Activated CD8-positive, alpha-beta T cell treated with anti-CD3 and anti-CD28 coated beads for 36 hours (primary cell): ENCODE measurements at places on chromosomes 3 and 15. TPM values are rescaled to one million over a fixed set of nuclear protein-coding genes. Genes with fewer than 3 reads are reported as not detected.

GRCh38 chr15:90645873-90646575 lies 71.1 kb upstream of the BLM start:
- DNase-seq: no peak

GRCh38 chr3:48546203-48546829 lies 10.3 kb downstream of the PFKFB4 start:
- no peak for DNase-seq

DNA sequence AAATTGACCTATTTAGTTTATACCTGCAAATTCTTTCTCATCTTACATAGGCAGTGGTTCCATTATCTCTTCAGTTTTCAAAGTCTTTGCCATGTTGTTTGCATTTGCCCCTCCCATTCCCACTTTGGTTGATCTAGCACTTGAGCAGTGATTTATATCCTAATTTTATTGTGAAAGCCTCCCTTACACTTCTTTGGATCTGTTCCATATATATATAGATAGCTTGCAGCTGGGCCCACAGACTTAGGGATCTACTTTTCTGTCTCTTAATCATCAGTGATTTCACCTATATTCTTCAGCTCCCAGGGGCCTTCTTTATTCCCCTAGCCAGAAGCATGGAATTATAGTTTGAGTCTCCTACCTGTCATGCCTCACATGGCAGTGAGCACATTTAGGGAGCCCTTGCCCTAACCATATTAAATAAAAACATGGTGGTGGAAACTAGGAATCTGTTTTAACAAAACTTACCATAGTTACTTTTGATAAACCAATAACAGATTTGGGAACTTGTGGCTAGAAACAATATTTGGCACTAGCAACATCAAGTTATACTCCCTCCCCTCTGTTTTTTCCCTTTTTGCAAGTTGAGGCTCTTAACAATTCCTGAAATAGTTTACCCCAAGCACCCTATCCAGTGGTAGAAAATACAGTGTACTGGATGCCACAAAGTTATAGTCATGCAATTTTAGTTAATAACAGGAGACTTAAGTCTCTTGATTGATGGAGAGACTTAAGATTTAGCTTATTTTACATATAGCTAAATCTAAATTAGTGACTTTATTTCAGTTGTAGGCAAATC lies 41.7 kb downstream of the ARIH1 start:
- DNase-seq: no peak

The CDC25A gene
- 34.1 TPM for total RNA-seq

The LCMT2 gene
- 8.3 TPM for total RNA-seq

The DGKG gene
- total RNA-seq: 0.36 TPM

The LRRC15 gene
- total RNA-seq: not detected

- no peak for DNase-seq
Observed at GRCh38 chr3:180974286-180974685, 15.2 kb downstream of the DNAJC19 start.

GRCh38 chr3:157631478-157631877 lies 128.3 kb upstream of the VEPH1 start:
- DNase-seq: no peak

The CLRN1 gene
- total RNA-seq: not detected

DNA sequence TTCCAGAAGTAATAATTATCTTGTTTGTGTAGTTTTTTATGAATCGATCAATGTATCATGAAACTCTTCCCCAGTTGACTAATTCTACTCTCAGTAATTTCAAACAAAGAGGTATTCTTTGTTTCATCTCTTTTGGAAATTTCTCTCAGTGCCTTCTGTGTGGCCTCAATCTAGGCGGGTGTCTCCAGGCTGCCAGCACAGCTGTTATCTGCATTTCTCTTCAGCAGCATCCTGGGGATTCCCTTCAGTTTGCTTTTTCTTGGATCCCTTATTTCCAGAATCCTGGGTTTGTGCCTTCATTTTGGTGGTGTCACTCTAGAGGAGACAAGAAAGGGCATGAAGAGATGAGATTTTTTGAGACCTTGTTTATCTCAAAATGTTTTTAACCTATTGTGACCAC lies 22.7 kb downstream of the NIPA2 start:
- no peak for DNase-seq

DNA sequence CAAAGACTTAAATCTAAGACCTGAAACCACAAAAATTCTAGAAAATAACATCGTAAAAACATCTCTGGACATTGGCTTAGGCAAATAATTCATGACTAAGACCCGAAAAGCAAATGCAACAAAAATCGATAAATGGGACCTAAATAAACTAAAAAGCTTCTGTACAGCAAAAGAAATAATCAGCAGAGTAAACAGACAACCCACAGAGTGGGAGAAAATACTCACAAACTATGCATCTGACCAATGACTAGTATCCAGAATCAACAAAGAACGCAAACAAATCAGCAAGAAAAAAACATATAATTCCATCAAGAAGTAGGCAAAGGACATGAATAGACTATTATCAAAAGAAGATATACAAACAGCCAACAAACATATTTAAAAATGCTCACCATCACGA lies 749.4 kb downstream of the PLOD2 start:
- no peak for DNase-seq

DNA sequence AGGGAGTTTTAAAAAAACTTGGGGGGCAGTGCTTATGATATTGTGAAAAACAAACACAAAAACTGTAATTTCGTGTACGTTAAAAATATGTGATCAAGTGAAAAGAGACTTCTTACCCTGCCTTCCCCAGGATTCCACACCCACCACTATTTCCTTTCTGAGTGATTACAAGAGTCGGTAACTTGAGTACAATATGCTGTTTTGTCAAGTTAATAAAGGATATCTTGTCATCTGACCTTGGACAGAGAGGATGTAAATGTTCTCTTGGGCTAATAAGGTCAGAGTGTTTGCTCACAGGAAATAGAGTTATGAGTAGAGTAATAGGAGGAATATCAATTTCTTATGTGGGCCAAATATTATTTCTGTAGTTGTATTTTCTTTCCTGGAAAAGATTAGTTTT lies 68.1 kb downstream of the NOX5 start:
- no peak for DNase-seq

GRCh38 chr3:195462308-195462610 lies 19.4 kb upstream of the ACAP2 start:
- DNase-seq: no peak

DNA sequence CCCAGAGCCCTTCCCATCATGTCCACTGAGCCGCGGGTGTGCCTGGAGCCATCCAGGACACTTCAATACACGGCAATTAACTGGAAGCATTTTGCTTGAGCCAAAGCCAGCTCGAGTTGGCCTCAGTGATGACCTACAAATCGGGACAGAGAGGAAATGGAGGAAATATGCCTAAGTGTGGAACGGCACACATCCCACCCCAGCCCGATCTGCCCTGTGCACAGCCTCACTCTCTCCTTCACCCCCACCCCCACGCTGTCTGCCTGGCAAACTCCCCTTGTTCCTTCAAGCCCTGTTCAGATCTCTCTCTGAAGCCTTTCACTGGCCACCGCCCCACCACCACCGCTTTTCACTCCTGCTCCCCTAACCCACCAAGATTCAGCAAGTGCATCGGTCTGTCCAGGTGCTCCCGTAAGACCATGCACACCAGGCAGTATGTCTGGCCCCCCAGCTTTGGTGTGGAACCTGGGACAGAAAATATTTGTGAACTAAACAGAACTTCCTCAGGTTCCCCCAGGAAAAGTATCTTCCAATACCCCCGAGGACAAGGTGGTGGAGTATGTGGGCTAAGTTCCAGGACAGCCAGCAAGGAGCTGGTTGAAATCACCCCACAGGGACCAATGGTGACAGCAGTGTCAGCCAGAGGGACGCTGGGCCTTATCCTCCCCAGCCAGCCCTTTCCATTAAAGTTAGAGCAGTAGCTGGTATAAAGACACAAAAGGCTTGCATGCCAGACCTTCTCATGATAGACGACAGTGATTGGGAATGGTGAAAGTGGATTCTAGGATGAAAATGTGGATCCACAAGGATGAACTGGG lies 83.7 kb downstream of the VGLL4 start:
- DNase-seq: no peak

- no peak for DNase-seq
Observed at GRCh38 chr3:50297896-50298725, 1.1 kb downstream of the HYAL3 start.

GRCh38 chr3:30440880-30441279 lies 165.5 kb upstream of the TGFBR2 start:
- DNase-seq: no peak

DNA sequence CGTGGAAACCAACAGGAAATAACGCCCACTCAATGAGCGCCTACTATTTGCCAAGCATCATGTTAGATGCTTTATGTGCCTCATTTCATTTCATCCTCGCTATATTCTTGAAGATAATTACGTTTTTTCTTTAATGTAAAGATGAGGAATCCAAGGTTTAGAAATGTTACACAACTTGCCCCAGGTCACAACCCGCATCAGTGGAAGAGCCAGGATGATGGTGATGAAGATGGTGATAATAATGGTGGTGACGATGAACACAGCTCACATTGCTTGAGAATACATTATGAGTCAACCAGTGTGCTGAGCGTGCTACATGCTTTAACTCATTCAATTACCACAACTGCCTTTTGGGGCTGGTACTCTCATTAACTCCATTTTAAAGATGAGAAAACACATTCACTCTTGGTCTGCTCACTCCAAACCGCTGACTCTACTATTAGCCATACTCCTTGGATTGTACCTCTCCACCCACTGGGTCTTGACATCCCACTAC lies 21.5 kb upstream of the MYO1E start:
- DNase-seq: no peak

GRCh38 chr3:182292591-182292990 lies 500.7 kb upstream of the ATP11B start:
- no peak for DNase-seq

The GREM1 gene
- not detected for total RNA-seq

GRCh38 chr3:140391061-140391460 lies 286.8 kb upstream of the TRIM42 start:
- DNase-seq: no peak

GRCh38 chr3:191331388-191331787 lies 1.1 kb upstream of the UTS2B start:
- no peak for DNase-seq

- DNase-seq: no peak
Observed at GRCh38 chr3:14744556-14744955, 69.6 kb downstream of the C3orf20 start.

- DNase-seq: no peak
Observed at GRCh38 chr3:126448136-126448892, 27.4 kb downstream of the ZXDC start.

DNA sequence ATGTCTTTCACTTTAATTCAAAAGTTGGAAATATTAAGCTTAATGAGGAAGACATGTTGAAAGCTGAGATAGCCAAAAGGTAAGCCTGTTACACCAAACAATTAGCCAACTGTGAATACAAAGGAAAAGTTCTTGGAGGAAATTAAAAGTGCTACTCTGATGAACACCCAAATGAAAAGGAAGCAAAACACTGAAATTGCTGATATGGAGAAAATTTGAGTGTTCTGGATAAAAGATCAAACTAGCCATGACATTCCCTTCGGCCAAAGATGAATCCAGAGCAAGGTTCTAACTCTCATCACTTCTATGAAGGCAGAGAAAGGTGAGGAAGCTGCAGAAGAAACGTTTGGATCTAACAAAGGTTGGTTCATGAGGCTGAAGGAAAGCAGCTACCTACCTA lies 280.8 kb upstream of the BCHE start:
- no peak for DNase-seq

The SAMD7 gene
- total RNA-seq: not detected

DNA sequence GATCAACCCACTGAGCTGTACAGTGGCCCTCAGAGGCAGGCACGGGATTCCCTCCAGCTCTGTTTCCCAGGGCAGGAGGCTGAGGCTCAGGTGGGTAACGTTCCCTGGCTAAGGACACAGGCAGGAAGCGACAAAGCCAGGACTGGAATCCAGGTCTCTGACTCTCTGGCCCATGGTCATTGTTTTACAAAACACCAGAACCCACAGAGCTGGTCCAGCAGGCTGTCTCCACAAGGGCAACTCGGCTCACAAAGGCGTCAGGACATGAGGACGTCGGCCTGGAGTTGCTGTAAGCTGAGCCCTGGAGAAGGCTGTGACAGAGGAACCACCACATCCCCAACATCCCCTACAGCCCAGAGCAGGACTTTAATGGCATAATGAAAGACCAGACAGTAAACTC lies 30.7 kb downstream of the NUP210 start:
- DNase-seq: no peak

- DNase-seq: no peak
Observed at GRCh38 chr3:58497097-58497496, 5.2 kb downstream of the KCTD6 start.

The B2M gene
- total RNA-seq: 4,587 TPM

The GCNT3 gene
- not detected for total RNA-seq

DNA sequence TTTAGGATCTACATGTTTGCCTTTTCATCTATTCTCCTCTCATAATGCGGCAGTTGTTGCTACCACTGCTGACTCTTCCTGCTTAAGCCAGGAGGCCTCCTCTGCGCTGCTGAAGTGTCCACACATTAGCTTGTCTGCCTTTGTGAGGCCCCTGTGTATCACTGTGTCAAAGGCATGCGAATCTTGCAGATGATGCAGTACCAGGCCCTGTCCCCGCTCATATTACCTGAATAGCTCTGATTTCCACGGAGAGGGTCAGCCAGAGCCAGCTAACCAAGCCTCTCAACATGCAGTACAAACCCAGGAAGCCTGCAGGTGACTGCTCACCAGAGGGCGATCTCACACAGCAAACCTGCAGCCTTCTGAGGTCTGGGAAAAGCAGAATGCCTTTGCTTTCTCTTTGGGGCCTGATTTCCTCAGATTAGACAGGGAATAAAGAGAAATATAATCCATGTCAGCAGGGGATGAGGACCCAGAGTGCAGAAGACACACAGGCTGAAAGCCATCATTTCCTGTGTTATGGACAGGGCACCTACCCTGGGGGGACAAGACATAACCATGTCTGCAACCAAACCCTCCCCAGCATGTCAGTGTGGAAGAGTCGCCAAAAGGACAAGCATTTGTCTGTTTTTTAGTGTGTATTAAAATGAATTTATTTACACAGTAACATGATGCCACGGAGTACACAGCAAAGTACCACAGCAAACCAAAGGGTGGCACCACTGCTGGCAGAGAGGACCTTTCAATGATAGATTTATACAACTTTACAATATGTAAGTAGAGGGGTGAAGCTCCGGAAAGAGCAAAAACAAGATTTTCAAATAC lies 36.8 kb upstream of the TSPAN3 start:
- peak; percentile 65 for DNase-seq

- no peak for DNase-seq
Observed at GRCh38 chr3:158463556-158463955, 107.4 kb upstream of the MLF1 start.

- no peak for DNase-seq
Observed at GRCh38 chr15:89975482-89976245, 25.5 kb upstream of the ZNF710 start.

DNA sequence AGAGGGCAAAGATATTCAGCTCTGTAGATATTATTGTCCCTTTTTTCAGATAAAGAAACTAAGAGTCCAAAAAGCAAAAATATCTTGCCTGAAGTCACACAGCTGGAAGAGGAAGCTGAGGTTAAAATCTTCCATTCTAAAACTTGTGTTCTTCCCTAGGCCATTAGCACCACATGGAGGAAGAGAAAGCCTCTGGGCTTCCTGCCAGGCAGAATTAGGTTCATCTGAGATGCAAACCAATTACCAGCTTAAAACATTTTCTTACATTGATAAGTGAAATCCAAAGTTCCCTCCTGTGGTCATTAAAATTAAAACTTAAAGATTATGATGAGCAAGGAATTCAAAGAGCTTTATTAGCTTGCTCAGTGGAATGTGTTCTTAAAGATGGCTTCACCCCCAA lies 235.3 kb upstream of the SETMAR start:
- DNase-seq: no peak

The CHL1 gene
- not detected for total RNA-seq

The UBA7 gene
- total RNA-seq: 72.3 TPM

The C2CD4B gene
- total RNA-seq: 0.43 TPM

GRCh38 chr3:97417-98258 lies 98.9 kb upstream of the CHL1 start:
- no peak for DNase-seq

The UQCC5 gene
- 14.0 TPM for total RNA-seq
